Osteocyte (in vitro differentiated cells): ENCODE measurements at places on chromosomes 11 and 22. TPM values are rescaled to one million over a fixed set of nuclear protein-coding genes. Genes with fewer than 3 reads are reported as not detected.
A peak's percentile ranks its signal among the peaks of the same experiment; 100 is the strongest.

- no peaks in the 10 kb centered on the region for H3K4me1 ChIP-seq
- DNase-seq = peak; percentile 90
- no peak overlapping the region for H3K4me3 ChIP-seq
- H3K27ac ChIP-seq = no peak overlapping the region
- no peaks in the 10 kb centered on the region for H3K27me3 ChIP-seq
Observed at GRCh38 chr22:10961043-10961860, 4566.7 kb upstream of the OR11H1 start.

The OTOG gene
- not detected in 2 replicates for total RNA-seq

The RPS13 gene
- total RNA-seq = 981 and 1,003 TPM in 2 replicates

The CRELD2 gene
- total RNA-seq = 54.9 and 55.5 TPM in 2 replicates

- no peak for DNase-seq
- H3K27me3 ChIP-seq = no peaks in the 10 kb centered on the region
- H3K4me3 ChIP-seq = no peak overlapping the region
- H3K27ac ChIP-seq = no peak overlapping the region
- H3K36me3 ChIP-seq = no peaks in the 10 kb centered on the region
- H3K4me1 ChIP-seq = no peaks in the 10 kb centered on the region
Observed at GRCh38 chr11:40129266-40129665, 1330.2 kb downstream of the LRRC4C start.

- H3K27me3 ChIP-seq = no peaks in the 10 kb centered on the region
- no peak for DNase-seq
- H3K4me1 ChIP-seq = peaks cover 24% of the 10 kb centered on the region
- no peaks in the 10 kb centered on the region for H3K36me3 ChIP-seq
- H3K27ac ChIP-seq = peak overlapping the region; percentile 39
Observed at GRCh38 chr11:79414644-79415317, 26.0 kb downstream of the TENM4 start.

DNA sequence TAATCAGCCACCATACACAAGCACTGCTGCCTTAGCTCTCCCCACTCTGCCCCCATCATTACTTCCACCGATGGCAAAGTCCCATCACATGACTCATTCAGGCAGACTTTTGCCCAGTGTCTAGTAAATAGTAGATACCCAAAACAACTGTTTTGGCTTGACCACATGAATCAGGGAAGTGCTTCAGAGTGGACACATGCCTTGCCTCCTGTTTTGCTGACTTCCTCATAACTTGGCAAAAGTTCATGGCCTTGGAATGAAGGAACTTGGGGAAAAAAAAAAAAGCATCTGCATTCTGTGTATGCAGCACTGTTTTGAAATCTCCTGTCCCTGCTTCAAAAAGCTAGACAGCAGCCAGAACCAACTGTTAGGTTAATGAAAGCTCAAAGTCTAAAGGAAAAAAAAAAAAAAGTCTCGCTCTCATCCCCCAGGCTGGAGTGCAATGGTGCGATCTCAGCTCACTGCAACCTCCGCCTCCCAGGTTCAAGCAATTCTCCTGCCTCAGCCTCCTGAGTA is 335.3 kb downstream of the FAM181B start:
- no peak overlapping the region for H3K27ac ChIP-seq
- no peaks in the 10 kb centered on the region for H3K4me1 ChIP-seq
- H3K36me3 ChIP-seq = no peaks in the 10 kb centered on the region

GRCh38 chr11:116793772-116794097 is 2.1 kb upstream of the APOA5 start:
- H3K4me3 ChIP-seq = no peak overlapping the region
- no peak overlapping the region for H3K27ac ChIP-seq
- no peaks in the 10 kb centered on the region for H3K4me1 ChIP-seq
- no peaks in the 10 kb centered on the region for H3K36me3 ChIP-seq
- H3K27me3 ChIP-seq = peaks cover 4% of the 10 kb centered on the region
- DNase-seq = no peak

The DGAT2 gene
- 0.13 TPM in 1 of 2 replicates, not detected in the other for total RNA-seq

- H3K4me1 ChIP-seq = peaks cover 10% of the 10 kb centered on the region
- DNase-seq = peak; percentile 60
- H3K4me3 ChIP-seq = no peak overlapping the region
- H3K27me3 ChIP-seq = peaks cover 31% of the 10 kb centered on the region
Observed at GRCh38 chr11:130214861-130215530, 55.4 kb downstream of the ST14 start.

The GPHA2 gene
- not detected in 2 replicates for total RNA-seq

The CD248 gene
- total RNA-seq = 68.7 and 70.9 TPM in 2 replicates

The SLC22A9 gene
- not detected in 2 replicates for total RNA-seq

The CD82 gene
- 29.5 and 34.6 TPM in 2 replicates for total RNA-seq

- DNase-seq = no peak
- H3K27me3 ChIP-seq = peaks cover 64% of the 10 kb centered on the region
- no peaks in the 10 kb centered on the region for H3K4me1 ChIP-seq
- no peak overlapping the region for H3K4me3 ChIP-seq
- no peak overlapping the region for H3K27ac ChIP-seq
Observed at GRCh38 chr11:67700141-67700540, 25.7 kb upstream of the ALDH3B2 start.

The IL17REL gene
- total RNA-seq = not detected in 2 replicates

The PATE4 gene
- not detected in 2 replicates for total RNA-seq

DNA sequence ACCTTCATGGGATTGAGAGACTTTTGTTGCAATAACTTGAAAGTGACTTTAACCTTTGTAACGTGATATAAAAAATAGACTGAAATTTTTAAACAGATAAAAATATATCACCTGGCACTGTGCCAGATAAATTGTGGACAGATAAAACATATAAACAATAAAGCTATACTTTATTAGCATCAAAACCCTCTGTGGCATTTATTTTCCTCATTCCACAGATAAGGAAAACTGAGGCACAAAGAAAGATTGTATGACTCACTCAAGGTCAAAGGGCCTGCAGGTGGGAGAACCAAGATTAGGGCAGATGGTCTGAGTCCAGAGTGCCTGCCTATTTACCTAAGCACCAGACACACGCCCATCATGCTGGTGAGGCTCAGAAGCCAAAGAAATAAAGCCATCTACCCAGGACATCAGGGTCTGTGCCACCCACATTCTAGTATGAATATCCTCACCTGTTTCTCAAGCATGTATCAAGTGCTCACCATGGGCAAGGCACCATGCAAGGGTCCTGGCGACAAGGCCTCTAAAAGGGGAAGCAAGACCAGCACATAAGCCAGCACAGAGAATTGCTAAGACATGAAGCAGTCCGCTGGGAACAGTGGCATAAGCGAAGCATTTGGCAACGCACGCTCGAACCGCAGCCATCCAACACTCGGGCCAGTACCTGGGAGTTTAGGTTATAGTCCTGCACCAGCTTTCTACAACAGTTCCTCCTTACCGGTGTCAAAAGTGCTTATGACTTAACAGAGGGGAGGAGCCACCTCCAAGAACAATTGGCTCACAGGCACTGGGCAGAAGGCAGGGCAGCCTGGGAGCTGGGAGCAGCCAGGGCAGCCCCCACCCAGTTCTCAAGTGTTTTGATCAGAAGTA is 17.6 kb downstream of the MYH9 start:
- peak overlapping the region; percentile 91 for H3K27ac ChIP-seq
- H3K4me1 ChIP-seq = peaks cover 98% of the 10 kb centered on the region
- H3K27me3 ChIP-seq = no peaks in the 10 kb centered on the region
- no peak overlapping the region for H3K4me3 ChIP-seq

DNA sequence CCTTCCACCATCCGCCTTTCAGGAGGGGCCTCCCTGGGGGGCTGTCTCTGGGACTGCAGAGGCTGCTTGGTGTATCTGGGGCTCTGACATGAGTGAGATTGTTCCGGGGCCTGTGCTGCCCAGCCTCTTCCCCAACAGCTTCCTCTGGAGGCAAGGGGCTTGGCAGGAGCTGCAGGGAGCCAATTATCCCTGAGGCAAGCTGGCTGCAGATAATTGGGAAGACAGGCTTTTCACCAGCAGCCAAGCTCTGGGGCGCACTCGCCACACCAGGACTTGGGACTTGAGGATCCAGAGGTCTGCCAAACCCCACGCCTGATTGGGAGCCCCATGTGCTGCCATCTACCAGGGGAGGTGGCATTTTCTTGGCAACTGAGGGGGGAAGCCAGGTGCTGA is 15.6 kb upstream of the RTN4R start:
- no peaks in the 10 kb centered on the region for H3K36me3 ChIP-seq
- no peak overlapping the region for H3K4me3 ChIP-seq
- H3K27me3 ChIP-seq = peaks cover 4% of the 10 kb centered on the region
- DNase-seq = no peak
- H3K27ac ChIP-seq = no peak overlapping the region

The SBF2 gene
- total RNA-seq = 65.2 and 80.0 TPM in 2 replicates

DNA sequence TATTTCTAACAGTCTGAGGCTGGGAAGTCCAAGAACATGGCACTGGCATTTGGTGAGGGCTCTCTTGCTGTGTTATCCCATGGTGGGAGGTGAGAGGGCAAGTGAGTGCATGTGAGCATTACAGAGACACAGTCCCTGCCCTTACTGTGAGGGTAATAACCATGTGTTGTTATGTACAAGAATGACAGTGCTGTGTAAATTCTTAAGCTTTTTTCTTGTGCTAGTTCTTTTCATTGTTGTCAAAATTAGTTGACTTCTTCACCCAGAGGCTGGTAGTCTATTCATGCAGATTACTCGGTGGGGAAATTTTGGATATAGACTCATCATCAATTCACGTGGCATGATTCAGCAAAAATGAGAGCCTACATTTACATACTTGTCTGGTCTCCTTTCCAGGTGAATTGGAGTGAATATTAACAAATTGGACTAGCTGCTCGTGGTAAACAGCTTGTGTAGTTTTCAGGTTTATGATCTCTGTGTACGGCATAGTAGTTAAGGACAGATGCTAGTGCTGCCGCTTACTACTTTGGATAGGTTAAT is 49.3 kb downstream of the ATXN10 start:
- H3K27ac ChIP-seq = no peak overlapping the region
- DNase-seq = no peak
- H3K4me3 ChIP-seq = no peak overlapping the region
- peaks cover 17% of the 10 kb centered on the region for H3K4me1 ChIP-seq
- peaks cover 31% of the 10 kb centered on the region for H3K36me3 ChIP-seq

The CHRM1 gene
- total RNA-seq = 0.27 and 0.31 TPM in 2 replicates

GRCh38 chr22:29055192-29055830 is 6.3 kb downstream of the C22orf31 start:
- no peak for DNase-seq
- peaks cover 1% of the 10 kb centered on the region for H3K36me3 ChIP-seq
- no peaks in the 10 kb centered on the region for H3K27me3 ChIP-seq
- peaks cover 7% of the 10 kb centered on the region for H3K4me1 ChIP-seq
- H3K4me3 ChIP-seq = no peak overlapping the region

DNA sequence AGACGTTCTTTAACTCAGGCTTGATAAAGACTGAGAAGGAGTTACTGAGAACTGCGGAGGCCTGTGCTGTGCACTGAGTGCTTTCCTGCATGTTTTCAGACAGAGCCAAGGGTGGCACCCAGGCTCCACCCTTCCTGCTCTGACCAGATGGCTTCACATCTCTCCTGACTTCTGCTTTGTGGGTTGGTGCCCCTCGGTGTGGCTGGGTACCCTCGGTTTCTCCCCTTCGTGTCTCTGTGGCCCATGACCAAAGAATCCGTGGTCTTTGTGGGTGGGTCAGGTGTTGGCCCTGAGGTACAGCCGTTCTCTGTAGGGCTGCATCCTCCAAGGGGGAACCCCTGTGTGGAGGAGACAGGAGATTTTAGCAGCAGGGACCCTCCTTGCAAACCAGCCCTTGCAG is 34.3 kb downstream of the GRIK4 start:
- DNase-seq = no peak
- no peak overlapping the region for H3K27ac ChIP-seq
- no peak overlapping the region for H3K4me3 ChIP-seq
- H3K36me3 ChIP-seq = no peaks in the 10 kb centered on the region
- H3K4me1 ChIP-seq = peaks cover 30% of the 10 kb centered on the region
- no peaks in the 10 kb centered on the region for H3K27me3 ChIP-seq

- no peaks in the 10 kb centered on the region for H3K4me1 ChIP-seq
- H3K27me3 ChIP-seq = no peaks in the 10 kb centered on the region
- no peak overlapping the region for H3K4me3 ChIP-seq
- no peak overlapping the region for H3K27ac ChIP-seq
Observed at GRCh38 chr11:41613326-41613725, 153.9 kb upstream of the LRRC4C start.

DNA sequence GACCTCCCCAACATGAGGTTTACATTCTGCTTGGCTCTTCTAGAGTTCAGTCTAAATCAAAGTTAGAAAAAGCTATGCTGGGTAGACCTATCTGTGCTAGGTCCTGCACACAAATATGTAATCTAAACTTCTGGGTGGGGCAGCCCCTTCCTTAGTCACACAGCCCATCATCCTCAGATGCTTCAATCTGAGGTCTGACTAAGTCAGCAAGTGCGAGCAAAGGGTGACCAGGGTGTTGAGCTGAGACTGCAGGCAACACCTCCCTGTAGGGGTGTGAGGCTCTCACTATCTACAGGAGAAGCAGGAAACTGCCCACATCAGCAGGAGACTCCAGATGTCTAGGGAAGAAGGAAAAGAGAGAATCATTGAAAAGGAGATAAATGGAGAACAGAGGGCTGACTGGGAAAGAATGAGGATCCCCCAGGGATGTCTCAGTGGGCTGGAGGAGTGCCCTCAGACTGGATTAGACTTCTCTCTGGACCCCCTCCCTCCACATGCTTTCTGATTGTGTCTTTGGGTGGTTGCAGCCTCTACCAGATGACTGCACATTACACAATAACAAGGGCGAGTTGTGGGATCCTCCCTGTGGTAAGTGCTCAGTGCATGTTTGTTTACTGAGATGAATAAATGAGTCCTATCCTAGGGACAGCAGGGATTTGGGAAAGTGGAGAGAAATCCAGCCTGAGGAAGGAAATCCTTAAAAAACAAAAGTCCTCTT is 266.2 kb upstream of the PLET1 start:
- peaks cover 47% of the 10 kb centered on the region for H3K4me1 ChIP-seq
- no peak for DNase-seq
- H3K4me3 ChIP-seq = no peak overlapping the region
- no peaks in the 10 kb centered on the region for H3K27me3 ChIP-seq
